ENCODE measurements at places on chromosomes 5 and 9.

GRCh38 chr9:76516350-76516749 is 57.4 kb downstream of the GCNT1 start:
- no peak for DNase-seq

DNA sequence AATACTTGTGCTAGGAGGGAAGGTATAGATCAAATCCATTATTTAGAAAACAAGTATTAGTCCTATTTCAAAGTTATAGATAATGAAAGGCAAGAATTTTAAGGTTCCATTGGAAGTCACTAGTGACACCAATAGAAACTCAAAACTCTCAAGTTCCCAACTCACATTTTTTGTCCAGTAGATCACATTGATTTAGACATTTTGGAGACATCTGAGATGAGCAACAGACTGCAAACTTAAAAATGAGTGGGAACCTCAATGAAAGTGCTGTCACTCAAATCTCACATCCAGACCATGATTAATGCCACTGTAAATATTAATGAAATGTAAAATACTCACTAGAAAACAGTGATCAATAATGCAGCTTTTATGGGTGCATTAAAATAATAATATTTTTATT is 405.0 kb downstream of the ENC1 start:
- no peak for DNase-seq

GRCh38 chr9:108078375-108078774 is 588.8 kb upstream of the KLF4 start:
- no peak for DNase-seq

- no peak for DNase-seq
These were observed 47.8 kb upstream of the KLF9 start for GRCh38 chr9:70462300-70462699.

DNA sequence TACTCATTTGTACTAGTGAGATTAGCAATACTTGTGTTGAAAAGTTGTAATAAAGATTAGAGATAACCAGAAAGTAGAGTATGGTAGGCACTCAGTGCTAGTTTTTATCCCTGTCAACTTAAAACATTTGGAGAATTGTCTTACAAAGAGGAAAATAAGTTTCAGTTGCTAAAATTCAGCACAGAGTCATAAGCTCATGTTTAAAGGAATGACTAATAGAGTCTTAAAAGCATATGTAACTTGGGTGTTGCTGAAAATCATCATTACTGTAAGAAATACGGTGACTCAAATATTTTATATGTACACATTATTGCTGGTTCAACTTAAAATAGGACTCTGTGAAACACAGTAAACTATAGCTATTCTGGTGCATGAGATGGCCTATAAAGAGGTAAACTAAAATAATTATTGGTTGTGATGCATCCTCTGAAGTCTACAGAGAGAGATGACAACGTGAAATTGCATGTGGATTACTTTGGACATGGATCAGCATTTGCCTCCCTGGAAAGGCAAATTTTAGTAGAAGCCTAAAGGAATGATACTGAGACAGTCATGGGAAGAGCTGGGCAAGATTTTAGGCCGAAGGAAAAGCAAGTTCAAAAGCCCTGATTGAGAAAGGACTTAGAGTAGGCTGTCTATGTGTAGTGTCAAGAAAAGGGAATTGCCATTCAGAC is 34.6 kb downstream of the SGCD start:
- DNase-seq, result no peak

GRCh38 chr5:55865831-55866230 is 14.7 kb downstream of the IL31RA start:
- no peak for DNase-seq

DNA sequence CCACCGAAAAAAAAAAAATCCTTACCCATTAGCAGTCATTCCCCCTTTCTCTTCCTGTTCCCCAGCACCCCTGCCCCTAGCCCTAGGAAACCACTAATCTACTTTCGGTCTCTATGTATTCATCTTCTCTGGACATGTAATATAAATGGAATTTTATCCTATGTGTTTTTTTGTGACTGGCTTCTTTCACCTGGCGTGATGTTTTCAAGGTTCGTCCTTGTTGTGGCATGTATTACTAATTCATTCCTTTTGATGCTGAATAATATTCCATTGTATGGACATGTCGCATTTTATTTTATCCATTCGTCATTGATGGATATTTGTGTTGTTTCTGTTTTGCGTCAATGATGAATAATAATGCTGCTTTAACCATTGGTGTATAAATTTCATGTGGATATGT is 42.8 kb upstream of the SH3GL2 start:
- DNase-seq, result no peak

- no peak for DNase-seq
These were observed 77.2 kb upstream of the TARS1 start for GRCh38 chr5:33363537-33363936.

GRCh38 chr5:180950291-180950949 is 38.2 kb upstream of the BTNL3 start:
- no peak for DNase-seq

GRCh38 chr9:92424340-92424739 is at the start of gene OMD:
OMD (minus strand) TSS chr9:92424471; CDS start chr9:92417558, 6,913 bp downstream.
- DNase-seq, result no peak

DNA sequence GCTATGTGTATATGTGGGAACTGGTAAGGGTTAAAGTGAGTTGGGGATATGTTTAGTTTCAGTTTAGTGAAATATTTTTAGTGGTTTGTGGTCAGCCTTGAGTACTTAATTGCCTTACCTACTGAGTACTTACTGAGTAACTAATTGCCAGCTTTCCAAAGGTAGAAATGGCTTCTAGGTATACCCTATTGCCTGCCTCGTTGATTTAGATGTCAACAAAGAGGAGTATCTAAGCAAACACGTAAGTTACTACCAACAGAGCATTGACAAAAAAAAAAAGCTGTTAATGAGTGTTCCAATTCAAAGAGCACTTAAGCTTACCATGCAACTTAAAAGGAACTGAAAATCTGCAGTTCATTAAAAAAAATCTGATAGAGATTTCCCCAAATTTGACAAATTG is 8.8 kb downstream of the ATP10B start:
- DNase-seq, result no peak

GRCh38 chr5:23583081-23583480 is 75.7 kb downstream of the PRDM9 start:
- DNase-seq, result no peak

GRCh38 chr9:16879416-16879815 is 8.9 kb upstream of the BNC2 start:
- DNase-seq, result no peak

DNA sequence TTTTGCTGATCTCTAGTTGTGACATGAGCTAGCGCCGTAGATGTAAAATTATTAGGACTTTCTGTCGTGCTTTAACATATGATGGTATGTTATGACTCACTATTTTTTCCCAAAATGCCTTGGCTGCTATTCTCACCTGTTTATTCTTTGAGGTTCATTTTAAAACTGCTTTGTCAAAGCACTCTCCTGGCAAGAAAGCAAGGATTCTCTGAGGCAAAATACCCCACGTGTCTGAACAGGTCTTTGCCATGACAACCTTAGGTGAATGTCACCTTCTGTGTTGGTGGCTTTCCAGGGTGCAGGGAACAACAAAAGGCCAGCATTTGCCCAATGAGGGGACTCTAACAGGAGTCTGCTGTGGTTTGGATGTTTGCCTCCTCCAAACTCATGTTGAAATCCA is 30.6 kb upstream of the COL5A1 start:
- DNase-seq, result no peak

- no peak for DNase-seq
These were observed 293.2 kb upstream of the IRX4 start for GRCh38 chr5:2175842-2176404.

DNA sequence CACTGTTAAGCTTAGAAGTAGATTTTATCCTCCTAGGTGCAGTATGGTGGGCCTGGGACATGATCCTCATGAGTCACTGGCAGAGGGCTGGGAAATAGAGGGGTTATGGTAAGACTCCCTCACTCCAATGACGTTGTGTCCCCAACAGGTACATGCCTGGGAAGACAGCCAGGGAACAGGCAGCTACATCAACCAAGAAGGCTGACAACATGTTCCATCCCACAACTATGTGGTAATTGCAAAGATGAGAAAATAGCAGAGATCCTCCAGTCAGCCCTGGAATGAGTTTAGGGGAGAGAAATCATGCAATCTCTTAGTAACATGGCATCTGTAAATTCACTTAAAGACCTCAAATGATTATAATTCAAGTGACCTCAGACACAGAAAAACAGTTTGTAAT is 114.4 kb upstream of the LIFR start:
- DNase-seq, result no peak
